Activated CD4-positive, CD25-positive, alpha-beta regulatory T cell treated with anti-CD3 and anti-CD28 coated beads, Interleukin-2, amount 50 U/mL, for 16 hours (primary cell): ENCODE measurements at places on chromosomes 16 and 17.

DNA sequence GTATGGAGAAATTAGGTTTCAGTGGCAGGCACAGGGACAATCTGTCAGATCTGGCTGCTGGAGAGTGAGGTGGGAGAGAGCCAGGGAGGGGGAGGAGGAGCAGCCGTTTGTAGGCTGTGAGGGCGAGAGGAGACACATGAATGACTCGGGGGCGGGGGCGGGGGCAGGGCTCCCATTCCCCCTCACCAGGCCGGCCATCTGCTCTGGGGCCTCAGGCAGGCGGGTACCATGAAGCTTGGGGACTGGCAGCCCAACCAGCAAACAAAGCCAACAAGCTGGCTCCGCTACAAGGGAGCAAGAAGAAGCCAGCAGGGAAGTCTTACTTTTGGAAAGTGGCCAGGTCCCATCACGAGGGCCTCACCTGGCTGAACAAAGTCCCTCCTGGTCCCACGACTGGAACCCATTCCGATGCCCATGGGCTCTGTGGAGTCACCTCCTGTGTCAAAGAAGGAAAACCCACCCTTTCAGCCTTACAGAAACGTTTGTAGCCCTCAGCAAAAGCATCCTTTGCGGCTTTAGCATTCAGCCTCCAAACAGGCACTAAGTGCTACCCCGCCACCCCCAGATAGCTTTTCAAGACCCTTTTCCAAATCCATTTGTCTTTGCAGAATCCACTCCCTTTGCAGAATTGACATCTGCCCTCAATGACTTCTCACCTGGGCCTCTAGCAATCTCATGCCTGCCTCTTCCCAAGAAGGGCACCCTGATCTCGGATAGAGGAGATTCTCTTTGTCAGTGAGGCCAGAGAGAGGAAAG, 9.2 kb upstream of the SSTR2 start:
- no peak for DNase-seq

- DNase-seq = no peak
These were observed 41.3 kb downstream of the GP2 start for GRCh38 chr16:20285993-20286499.

GRCh38 chr16:61890386-61890785, 145.9 kb downstream of the CDH8 start:
- DNase-seq = no peak

- no peak for DNase-seq
These were observed at the start of gene PRSS33 for GRCh38 chr16:2787406-2787805. TSS of gene PRSS33 (minus strand) at chr16:2787560. CDS start at chr16:2786547, 1,013 bp downstream.

- DNase-seq = peak; percentile 80
These were observed 10.9 kb upstream of the CES4A start for GRCh38 chr16:66977341-66978113.

GRCh38 chr16:75555707-75556430, at the start of gene TMEM231:
TSS of gene TMEM231 (minus strand) at chr16:75556252. CDS start at chr16:75556209, 43 bp downstream.
- DNase-seq = peak; percentile 92

GRCh38 chr16:842711-843560, 42.4 kb upstream of the GNG13 start:
- DNase-seq = no peak
